ENCODE measurements at places on chromosomes 3 and 15.

DNA sequence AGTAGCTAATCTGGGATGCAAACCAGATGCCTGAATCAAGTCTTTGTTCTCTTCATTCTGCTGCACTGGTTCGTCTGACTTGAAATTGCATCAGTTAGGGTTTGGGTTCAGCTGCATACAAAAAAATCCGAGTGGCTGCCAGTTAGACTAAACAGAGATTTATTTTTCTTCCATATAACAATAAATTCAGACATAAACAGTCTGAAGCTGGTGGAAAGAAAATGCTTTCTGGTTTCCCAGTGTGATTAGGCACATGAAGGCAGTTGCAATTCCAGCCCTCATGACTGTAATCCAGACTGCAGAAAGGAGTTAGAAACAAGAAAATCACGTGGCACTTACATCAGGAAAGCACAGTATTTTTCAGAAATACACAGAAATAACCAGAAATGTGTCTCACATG is 930.7 kb downstream of the MCTP2 start:
- no peak for DNase-seq

DNA sequence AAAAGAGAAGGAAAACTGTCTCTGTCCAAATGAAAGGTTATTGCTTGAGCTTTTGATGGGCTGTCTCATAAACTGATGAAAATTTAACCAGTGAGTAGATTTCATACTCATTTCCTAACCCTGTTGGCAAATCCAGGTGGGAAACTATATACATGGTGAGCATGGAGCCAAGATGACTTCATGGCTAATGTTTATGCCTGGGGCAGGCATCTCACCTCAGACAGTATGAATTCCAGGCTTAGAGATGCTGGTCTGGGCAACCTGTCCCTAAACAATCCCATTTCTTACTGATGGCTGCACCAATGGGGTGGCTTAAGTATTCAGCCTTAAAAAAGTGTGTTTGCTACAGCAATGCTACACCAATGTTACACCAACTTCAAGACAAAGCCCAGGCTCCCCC is 58.1 kb downstream of the SLTM start:
- no peak for DNase-seq

DNA sequence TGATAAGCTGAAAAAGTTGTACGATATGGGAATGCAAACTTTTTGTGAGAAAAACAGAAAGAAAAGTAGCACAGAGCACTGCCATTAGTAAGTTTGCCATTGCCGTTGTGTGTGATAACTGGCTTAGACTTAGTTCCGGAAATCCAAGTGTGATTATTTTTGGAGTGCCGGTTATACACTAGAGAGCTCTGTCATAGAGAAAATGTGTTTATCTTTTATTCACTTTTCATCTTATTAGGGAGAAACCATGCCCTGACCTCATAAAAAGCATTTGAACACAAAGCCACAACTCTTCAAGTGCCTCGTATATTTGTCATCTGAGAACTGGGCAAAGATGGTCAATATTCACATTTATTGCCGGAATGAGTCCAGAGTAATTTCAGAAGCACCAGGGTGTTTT is 36.1 kb downstream of the CTDSPL start:
- no peak for DNase-seq

DNA sequence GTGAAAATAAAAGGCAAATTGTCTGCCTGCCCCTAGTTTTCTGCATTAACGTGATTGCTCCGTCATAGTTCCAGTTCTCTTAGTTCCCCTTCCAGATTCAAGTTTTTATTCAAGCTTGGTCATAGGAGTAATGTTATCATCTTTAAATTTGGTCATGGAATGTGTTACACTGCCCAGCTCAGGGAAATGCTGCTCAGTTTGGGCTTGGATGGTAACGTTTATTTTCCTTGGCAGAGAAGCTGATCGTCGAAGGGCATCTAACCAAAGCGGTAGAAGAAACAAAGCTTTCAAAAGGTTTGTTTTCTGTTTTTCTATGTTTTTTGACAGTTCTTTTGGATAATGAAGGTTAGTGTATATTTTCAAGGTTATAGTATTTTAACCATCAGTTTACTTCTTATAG is 118.4 kb upstream of the FLNB start:
- DNase-seq = no peak

DNA sequence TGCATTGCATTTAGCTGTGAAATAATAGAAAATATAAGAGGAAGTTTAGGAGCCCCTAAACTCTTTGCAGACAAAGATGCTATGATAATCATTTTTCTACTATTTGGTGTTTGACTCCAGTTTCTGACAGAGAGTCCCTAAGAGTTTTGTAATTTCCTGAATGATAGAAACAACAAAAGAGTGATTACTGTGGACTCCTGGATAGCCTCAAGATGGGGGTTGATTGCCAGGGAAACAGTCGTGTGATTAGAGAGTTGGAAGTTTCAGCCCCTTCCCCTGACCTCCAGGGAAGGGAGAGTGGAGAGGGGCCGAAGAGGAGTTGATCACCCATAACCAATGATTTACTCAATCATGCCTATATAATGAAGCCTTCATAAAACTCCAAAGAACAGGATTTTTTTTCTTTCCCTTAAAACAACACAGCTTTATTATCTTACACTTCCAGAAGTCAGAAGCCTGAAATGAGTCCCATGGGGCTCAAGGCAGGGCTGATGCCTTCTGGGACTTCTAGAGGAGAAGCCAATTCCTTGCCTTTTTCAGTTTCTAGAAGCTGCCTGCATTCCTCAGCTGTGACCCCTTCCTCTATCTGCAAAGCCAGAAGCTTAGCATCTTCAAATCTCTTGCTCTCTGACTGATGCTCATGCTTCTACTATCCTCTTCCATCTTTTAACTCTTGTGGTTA is 292.3 kb upstream of the ZPLD1 start:
- DNase-seq = no peak

DNA sequence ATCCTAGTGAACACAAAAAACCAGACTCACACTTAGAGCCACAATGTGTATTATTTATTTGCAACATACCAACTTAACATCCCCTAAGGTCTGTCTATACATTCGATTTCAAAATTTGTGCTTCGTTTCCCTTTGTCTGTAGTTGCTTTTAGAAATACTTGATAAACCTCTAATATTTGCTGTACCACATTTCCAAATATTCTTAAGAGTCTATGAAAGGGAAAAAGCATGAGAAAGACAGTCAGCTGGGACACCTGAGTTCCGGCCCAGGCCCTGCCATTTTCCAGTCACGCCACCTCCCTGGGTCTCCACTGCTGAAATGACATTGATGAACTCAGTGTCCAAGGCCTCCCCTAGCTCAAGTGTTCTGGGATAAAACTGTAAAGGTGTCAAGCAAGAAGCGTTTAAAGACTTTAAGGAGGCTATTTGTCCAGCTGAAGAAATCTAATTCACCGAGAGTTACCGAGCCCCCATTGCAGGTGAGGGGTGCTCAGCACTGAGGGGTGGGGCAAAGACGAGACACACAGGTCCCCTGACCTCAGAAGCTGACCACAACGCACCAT is 26.6 kb downstream of the LRRC2 start:
- DNase-seq = no peak

- no peak for DNase-seq
Measured at GRCh38 chr15:100715571-100716455, 113.4 kb downstream of the ASB7 start.

DNA sequence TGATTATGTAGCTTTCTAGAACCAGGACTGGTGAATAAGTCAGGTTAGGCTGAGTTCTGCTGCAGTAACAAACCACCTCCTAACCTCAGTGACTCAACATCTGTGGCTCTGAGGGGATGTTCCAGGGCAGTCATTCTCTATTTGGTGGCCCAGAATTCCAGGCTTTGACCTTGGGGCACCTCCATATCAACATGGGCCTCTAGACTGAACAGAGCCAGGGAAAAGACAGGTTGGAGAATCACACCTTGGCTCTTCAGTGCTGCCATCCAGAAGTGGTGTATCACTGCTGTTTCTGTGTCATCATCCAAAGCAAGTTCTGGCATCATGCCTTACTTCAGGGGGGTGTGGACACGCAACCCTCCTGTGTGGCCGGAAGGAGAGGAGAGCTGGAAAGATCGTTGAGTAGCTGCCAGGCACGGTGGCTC is 15.3 kb downstream of the ZBTB47 start:
- no peak for DNase-seq

DNA sequence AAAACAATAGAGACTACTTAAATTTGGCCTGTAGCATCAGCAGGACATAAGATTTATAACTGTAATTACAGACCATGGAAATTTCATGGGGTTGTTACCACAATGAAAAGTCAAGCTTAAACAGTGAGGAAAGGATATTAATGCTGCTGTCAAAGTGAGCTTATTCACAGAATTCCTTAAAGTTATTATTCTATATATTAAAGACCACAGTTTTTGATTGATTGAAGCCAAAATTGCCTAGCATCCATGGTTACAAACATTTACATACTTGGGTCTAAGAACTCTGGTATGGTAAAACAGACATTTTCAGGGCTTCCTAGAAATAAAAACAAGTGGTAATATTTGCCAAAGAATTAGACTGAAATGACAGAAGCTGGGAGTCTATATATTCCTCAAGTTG is 248.6 kb downstream of the ATP8B4 start:
- DNase-seq = no peak

- DNase-seq = no peak
Measured at GRCh38 chr3:167723025-167723512, 11.6 kb downstream of the PDCD10 start.

DNA sequence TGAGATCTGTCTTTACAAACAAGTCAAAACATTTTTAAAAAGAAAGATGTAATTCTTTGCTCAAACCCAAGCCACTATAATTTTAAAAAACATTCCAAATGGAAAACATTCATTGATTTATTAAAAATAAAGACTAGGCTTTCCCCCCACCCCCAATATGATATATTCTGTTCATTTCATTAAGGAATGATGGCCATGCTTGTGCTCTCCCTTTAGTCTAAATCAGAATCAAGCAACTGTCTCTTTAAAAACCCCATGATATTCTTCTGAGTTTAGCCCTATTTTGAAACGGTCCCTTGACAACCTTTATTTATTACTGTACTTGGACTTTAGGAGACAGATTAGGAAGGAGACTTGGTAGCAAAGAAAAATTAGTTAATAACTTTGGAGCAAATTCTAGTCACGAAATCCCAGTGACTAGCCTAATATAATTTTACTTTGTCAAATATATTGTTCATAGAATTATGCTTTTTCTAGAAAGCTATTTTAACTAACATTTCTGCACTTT is 38.4 kb downstream of the TSC22D2 start:
- DNase-seq = no peak

DNA sequence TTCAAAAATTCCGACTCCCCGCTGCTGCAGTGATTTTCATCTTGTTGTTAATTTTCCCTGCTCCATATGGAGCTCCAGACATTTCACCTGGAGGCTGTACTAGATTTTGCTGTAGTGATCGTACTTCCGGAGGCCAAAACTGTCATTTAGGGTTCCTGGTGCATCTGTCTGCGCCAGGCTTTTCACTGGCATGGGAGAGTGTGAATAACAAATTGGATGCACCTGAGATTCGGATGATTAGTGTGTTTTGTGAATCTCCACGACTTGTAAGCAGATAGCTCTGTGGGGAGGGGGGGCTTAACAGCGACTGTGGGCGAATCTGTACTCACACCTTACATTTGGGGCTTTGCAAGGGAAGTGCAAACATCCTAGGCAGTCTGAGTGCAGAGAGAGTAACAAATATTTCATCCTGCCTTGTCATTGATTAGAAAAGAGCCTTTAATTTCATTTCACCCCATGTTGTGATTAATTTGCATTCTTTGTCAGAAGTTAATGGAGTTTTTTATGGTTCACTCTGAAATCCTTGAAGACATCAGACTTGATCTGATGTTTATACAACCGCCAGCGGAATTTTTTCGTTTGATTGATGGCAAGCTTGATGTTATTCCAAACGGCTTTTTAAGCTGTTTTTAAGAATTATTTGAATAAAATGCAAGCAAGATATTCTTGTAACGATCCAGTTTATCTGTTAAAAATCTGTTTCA is 92.5 kb upstream of the SKOR1 start:
- DNase-seq = no peak

All from stimulated activated CD4-positive, alpha-beta T cell treated with anti-CD3 and anti-CD28 coated beads, Interleukin-2, amount 100 ng/mL, for 48 hours (primary cell).